ENCODE measurements at places on chromosomes 16 and 17.

- DNase-seq: no peak
These were observed 18.9 kb downstream of the TEX2 start for GRCh38 chr17:64244165-64244564.

DNA sequence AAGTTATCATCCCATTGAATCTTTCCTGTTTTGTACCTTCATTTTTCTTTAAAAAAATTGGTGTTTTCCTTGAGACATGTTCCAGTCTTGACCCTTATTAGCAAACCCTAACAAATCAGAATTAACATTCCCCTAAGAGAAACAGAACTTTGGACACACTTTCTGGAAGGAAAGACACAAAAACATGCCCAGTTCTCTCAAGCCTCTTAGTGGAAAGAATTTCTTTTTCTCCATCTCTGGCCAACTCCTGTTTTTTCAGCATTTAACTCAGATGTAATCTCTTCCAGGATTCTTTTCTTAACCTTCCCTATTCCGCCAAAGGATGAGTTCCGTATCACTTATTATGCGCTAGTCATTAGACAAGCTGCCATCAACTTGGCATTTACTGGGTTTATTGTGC is 23.9 kb upstream of the CDH8 start:
- no peak for DNase-seq

DNA sequence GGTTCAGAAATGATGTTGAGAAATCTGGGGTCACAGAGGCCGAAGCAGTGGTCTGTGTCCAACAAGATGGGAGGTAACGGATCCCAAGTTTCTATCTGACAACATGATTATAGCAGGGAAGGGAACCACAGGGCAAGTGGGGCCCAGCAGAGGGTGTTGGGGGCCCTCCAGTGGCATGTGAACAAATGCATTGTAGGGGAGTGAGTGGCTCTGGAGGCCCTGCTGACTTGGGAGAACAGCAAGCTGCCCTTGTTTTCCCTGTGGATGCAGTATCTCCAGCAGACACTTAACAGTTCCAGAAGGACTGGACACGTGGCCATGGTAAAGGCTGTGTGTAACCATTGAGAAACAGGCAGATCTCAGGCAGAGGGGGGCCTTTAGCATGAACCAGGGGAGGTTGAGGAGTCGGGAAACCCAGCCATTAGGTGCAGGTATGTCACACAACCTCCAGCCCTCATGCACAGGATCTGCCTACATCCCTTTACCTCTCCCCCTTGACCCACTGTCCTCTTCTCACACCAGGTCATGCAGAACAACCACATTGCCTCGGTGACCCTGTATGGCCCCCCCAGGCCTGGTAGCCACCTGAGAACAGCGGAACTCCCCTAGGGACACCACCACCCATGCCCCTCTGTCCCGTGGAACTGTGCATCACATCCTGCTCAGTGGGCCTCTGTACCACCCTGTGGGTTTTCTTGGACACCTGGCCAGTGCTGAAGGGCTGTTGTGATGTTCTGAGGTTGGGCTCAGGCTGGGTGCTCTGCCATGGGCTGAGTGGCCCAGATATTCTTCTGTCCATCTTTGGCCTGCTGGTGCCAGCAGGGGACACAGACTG is 4.1 kb downstream of the B3GNT9 start:
- no peak for DNase-seq

DNA sequence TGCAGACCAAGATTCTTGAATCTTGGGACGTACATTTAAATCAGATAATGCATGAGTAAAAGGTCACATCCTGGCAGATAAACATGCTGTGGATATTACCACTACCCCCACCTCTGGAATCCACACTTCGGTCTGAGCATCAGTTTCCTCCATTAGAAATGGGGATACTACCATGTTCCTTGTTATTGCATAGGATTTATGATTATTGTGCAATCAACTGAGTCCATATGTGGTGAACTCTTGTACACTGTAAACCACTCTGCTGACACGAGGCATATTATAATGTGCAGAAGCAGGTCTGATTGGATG is 108.7 kb downstream of the VAT1L start:
- no peak for DNase-seq

GRCh38 chr17:47184681-47185080 is 4.4 kb downstream of the CDC27 start:
- no peak for DNase-seq

DNA sequence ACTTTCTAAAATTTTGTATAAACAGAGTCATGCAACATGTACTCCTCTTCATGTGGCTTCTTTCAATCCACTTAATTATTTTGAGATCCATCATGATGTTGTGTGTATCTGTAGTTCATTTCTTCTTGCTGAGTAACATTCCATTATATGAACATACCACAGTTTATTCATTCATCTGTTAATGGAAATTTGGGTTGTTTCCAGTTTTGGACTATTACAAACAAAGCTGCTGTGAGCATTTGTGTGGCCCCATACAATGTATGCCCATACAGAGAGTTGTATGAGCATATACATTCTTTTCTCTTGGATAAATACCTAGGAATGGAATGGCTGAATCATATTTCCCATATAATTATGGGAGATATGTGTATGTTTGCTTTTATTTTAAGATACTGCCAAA is 85.6 kb downstream of the CLEC16A start:
- DNase-seq: no peak

DNA sequence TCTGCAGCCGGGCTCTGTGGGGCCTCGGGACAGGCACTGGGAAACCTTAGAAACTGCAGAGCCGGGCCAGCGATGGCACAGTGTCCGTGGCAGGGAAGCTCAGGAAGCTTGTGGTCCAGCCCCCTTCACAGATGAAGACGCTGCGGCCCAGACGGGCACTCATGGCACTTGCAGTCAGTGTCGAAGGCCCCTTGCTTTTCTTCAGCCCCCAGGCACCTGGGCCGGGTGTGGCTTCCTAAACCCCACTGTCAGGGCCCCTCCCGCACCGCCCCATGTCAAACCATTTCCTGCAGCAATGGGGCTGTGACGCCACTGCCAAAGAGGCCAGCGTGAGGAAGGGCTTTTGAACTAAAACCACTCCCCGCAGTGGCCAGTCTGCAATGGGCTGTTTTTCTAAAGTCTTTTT is 164.0 kb downstream of the LAT start:
- peak; percentile 49 for DNase-seq

DNA sequence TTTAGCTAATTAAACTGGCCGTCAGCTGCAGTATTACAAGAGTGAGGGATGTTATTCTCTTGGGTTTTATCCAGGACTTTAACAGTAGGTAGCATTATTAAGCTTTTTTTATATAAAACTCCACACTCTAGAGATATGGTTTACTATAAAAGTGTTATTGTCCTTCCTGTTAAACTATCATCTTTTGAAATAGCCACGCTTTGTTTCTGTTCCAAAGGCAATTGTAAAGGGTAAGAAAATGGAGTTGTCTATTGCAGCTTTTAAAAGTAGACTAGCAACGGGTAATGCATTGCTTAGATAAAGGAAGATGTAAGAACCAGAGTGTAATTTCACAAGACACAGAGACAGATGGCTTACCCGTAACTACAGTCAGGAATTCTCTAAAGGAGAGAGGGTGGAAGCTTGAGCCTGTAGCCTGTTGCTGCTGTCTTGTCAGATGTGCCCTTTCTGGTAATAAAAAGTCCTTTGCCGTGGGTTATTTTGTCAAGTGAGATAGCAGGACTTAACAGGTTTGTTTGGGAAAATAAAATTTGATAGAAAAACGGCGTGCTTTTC is 56.4 kb downstream of the WWOX start:
- DNase-seq: no peak

DNA sequence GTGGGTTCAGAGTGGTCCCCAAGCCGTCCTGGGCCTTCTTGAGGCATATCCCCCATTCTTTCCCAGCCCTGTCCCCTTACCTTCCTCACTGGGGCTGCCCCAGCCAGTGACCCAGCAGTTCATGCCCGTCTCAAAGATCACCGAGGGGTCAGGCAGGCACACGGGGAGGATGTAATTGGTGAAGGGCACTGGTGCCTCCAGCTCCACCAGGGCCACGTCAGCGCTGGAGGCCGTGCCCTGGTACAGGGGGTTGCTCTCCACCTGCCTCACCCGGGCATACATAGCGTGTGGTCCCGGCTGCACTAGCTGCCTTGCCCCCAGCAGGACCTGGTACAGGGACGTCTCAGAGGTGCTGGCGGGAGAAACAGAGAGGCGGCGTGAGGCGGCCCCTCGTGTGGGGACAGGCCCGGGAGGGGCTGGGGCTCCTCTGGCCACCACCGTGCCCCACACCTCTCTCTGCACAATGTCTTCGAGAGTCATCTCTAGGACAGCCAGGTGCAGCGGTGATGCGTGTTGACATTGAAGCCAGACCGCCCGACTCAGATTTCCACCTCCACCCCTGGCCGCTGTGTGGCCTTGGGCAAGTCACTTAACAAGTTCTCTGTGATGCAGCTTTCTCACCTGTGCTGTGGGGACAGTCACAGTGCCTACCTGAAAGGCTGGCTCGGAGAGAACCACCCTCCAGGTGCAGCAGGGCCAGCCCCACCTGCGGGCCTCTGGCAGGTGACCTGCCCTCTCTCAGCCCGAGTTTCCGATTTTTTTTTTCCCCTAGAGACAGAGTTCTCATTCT is 5.8 kb downstream of the PRSS27 start:
- no peak for DNase-seq

- no peak for DNase-seq
These were observed 129.8 kb downstream of the CLEC16A start for GRCh38 chr16:11074131-11074530.

GRCh38 chr16:56192635-56192945 is 1.3 kb downstream of the GNAO1 start:
- DNase-seq: no peak

DNA sequence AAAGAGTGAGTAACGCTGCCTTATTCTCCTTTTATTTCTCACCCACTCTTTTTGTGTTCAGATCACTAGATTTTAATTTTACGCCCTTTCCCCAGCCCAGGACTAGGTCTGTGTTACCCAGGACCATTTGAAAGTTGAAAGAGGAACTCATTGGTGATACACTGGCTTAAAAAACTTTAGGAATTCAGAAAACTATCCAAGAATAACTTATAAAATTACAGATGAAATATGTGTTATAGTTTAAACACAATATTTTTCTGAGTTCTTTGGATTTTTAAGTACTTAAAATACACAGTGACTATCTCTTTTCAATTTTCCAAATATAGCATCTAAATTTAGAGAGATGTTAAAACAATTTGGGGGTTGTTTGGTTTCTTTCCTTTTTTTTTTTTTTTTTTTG is 385.2 kb downstream of the CDH13 start:
- DNase-seq: no peak

GRCh38 chr17:39225959-39226683 is 376 bp upstream of the STAC2 start:
- DNase-seq: peak; percentile 61

DNA sequence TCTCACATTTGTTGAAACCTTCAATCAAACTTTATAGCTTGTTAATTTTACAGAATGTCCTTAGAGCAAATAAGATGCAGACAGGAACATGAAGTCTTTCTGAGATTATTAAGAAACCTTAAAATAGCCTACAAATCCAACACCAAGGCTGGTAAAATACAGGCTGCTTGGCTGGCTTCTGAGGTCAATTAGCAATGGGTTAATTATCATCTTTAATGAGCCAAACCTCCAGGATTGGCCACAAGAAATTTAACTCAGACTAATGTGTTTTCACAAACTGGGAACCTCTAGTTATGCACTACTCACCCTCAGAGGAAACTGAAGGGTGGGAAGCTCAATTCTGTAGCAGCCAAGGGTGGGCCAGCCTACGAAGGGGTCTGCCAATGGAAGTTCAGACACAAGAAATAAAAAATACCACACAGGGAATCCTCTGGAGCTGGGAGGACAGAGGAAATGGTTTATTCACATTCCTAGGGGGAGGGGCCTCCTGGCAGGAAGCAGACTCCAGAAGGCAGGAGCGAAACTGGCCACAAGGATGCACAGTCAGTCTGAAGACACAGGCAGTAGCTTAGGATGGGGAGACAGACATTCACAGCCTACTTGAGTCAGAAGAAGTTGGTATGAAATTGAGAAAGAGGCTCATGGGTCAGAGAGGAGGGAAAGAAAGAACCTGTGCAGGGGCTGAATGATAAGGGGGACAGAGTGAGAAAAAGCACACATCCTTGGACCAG is 36.1 kb downstream of the HIC1 start:
- no peak for DNase-seq

- DNase-seq: no peak
These were observed 1.8 kb downstream of the ODF4 start for GRCh38 chr17:8341456-8341855.

DNA sequence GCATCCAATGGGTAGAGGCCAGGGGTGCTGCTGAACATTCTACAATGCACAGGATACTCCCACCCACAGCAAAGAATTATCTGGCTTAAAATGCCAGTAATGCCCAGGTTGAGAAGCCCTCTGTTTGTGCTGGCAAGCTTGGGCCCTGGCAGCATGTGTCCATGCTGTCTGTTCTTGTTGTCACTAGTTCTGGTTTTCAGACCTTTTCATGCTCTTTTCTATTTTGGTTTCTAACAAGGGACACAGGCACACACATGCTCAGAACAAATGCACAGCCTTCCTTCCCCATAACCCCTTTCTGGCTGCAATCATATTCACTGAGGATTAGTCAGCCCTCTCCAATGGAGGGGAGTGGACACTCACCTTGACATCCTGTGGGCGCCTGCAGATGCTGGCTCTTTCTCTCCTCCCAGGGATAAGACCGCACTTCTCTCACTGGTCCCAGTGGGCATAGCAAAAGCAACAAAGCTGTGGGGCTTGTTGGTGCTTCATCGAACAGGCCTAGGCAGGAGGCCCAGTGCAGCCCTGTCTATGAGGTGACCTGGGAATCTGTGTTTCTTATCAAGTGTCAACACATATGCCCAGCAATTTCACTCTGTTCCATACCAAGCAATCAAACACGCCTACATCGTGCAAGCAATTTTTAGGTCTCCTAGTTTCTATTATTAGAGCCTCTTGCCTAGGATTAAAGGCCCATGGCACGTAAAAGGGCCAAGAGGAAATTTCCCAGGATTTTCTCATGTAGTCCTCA is 271.1 kb upstream of the CCL2 start:
- DNase-seq: no peak

- DNase-seq: no peak
These were observed 28.6 kb downstream of the MYO18A start for GRCh38 chr17:29151567-29151966.

DNA sequence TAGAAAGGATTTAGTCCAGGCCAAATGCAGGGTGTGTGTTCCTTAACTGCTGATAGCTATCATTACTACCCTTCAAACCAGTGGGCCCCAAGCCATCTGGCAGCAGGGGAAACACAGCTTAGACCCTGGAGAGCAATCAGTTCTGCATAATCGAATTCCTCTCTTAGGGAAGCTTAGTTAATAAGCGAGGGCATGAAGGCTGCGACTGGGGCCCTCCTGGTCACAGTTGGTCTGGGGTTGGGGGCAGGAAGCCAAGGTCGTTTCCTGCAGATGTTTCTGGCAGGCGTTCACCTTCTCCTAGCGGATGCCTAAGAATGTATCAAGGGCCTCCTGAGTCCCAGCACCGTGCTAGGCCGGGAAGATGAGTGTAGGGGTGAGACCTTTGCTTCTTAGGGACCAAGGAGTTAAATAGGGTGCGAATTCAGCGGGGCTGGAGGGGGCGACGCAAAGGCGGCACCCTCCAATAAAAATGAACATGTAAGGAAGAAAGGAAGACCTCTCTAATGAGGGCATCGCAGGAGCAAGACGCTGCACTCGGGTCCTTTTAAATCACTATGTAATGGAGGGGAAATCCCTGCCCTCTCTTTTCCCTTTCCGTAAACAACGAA is 16.5 kb upstream of the EEF2K start:
- DNase-seq: no peak

Measured in activated naive CD4-positive, alpha-beta T cell treated with anti-CD3 and anti-CD28 coated beads, Interleukin-2, amount 50 U/mL, for 16 hours (primary cell).